ENCODE measurements at places on chromosomes 2 and 18.

DNA sequence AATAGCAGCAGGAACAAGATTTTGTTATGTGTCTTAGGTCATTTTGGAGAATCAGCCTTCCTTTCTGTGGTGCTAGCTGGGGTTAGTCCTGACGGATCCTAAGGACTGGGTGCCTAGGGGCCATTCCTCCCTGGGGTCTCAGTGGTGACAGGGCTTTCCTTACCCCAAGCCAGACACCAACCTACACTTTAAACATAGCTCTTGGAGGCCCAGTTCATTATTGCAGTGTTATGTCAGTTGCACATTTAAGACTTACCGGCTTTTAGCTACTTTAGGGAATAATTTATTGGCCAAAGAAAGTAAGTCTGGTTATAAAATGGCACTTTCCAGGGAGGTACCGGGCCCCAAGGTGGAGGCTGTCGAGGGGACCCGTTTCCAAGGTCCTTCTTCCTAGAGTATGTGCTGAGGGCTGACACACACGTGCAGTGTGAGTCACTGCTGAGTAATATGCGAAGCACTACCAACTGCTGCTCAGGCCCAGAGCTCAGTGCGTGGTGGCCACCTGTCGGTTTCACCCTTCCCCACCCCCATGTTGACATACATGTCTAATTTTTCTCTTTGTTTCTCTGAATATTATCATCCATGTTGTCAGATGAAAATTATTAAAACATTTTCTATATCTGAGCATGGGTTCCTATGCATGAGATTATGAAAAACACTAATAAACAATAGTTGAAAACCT lies 37.0 kb upstream of the GRHL1 start:
- no peak for DNase-seq

DNA sequence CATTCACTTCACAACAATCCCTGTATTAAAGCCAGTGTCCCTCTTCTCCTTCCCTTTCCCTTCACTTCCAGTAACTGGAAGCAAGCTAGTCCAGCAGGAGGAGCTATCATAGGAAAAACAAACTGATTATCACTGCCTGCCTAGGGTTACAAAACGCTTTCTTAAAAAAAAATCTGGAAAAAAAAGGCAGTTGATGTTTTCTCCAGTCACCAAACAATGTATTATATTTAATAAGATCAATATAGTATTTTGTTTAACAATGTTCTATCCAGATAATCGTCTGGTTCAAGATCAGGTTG lies 78.8 kb upstream of the ITGB6 start:
- no peak for DNase-seq

DNA sequence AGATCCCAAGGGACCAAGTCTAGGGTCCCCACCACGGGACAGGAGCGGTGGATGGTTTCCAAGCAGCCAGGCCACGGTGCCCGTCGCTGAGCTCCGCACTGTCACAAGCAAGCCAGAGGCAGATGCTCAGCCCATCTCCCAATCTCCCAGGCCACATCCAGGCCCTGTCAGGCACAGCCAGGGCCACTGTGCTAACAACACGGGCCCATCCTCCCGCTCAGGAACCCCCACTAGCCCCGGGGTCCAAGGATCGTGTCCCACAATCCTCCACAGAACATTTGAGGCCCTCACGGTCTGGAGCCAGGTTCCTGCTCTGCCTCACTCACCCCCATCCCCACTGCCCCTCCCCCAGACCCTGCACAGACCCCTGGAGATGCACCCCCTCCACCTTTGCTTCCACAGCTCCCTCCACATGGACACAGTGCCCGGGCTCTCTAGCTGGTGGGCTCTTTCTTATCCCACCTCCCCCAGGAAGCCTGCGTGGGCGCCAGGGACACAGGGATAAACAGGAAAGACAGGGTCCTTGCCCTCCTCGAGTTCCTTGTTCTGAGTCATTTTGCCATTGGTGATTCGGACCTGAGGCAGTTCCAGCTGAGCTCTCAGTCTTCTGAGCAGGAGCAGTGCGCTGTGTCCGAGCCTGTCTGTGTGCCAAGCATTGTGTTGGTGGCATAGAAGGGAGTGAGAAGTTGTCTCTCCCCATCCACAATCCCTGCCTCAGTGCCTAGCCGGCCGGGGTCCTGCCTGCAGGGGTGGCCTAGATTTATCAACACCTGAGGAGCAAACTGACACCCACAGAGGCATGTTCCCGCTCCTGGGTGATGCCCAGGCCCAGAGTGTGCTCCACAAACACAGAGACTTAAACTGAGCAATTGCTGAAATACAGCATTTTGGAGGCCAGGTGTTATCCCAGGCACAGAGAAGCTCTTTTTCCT lies 7.0 kb downstream of the CROCC2 start:
- DNase-seq, result no peak

DNA sequence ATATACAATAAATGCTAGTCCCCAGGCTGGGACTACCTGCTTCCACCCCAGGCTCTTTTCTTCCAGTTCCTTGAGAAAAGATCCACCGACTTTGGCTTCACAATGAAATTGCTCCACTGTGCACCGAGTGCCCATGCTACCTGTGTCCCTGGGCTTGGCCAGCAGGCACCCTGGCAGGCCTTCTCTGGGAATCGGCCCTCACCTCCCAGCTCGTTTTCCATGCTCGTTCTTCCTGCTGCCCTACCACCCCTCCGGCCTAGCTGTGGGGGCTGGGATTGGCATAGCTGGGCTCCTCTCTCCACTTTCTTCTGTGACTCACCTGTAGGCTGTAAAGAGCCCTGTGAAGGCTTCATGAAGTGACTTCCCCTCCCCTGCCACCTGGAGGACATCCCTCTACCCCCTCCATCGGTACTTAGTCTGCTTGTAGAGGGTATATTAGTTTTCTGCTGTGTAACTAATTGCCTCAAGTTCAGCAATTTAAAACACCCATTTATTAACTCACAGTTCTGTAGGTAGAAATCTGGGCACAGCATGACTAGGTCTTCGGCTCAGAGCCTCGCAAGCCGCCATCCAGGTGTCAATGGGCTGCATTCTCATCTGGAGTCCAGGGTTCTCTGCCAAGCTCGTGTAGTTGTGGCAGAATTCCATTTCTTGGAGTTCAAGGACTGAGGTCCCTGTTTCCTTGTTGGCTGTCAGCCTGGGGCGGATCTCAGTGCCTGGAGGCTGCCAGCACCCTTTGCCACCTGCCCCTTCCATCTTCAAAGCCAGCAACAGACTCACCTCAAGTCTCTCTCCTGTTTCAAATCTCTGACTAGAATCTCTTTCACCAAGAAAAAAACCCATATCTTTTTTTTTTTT lies 57.6 kb downstream of the DPYSL5 start:
- DNase-seq, result no peak

- no peak for DNase-seq
Observed at GRCh38 chr18:35693829-35694228, 112.3 kb downstream of the GALNT1 start.

DNA sequence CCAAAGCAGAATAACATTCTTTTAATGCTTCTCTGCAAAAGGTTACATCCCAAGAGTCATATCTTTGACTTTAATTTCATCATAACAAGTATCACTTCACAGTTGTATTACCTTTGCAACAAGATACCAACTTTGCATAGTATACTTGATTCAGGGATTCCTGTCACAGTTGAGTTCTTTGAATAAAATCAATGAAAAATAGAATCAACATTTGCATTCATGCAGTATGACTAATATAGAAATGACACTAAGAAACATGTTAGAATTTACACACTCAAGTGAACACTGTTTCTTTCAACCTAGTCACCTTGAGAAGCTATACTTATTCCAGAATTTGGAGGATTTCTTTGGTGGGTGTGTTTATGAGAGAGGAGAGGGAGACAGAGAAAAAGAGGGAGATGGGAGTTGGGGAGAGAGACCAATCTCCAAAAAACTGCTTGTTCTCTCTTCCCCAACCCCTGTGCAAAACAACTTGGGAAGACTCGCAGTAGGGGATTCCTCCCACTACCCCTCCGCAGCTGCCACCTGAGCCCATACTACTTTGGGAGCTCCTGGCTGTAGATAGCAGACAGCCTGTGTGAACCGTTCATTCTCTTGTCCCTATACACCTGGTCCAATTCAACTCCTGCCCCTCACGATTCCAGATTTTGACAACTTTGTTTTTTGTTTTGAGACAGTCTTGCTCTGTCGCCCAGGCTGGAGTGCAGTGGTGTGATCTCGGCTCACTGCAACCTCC lies 57.7 kb downstream of the PELI1 start:
- no peak for DNase-seq

DNA sequence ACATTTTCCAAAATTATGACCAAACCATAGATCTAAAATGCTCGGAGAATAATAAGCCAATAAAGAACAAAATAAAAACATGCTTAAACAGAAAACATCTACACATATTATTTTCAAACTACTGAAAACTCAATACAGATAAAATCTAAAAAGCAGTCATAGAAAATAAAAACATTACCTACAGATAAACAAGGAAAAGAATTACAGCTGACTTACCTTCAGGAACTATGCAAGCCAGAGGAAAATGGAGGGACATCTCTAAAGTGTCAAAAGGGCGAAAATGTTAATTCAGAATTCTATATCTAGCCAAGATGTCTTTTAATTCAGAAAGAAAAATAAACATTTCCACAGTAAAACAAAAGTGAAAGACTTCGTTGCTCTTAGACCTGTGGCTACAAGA lies 112.9 kb upstream of the GYPC start:
- no peak for DNase-seq

DNA sequence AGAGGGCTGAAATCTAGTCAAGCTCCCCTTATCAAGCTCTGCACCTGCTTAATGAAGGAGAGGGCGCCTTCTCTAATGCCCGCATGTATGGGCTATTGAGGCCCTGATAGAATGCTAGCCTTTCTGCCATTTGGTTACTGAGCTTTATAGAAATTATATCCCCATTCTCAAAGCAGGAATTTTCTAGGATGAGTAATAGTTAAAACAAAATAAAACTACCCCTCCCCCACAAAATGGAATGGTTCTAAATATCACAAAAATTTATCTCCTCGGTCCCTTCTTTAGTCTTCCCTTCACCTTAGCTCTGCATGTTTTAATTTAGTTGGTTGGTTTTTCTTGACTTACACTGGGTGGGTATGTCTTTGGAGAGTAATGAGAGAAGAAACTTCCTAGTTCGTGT lies 37.7 kb downstream of the CD28 start:
- DNase-seq, result no peak

GRCh38 chr18:59697236-59697932 lies at the start of gene CCBE1:
CCBE1 (minus strand) TSS chr18:59697423.
- peak; percentile 12 for DNase-seq

DNA sequence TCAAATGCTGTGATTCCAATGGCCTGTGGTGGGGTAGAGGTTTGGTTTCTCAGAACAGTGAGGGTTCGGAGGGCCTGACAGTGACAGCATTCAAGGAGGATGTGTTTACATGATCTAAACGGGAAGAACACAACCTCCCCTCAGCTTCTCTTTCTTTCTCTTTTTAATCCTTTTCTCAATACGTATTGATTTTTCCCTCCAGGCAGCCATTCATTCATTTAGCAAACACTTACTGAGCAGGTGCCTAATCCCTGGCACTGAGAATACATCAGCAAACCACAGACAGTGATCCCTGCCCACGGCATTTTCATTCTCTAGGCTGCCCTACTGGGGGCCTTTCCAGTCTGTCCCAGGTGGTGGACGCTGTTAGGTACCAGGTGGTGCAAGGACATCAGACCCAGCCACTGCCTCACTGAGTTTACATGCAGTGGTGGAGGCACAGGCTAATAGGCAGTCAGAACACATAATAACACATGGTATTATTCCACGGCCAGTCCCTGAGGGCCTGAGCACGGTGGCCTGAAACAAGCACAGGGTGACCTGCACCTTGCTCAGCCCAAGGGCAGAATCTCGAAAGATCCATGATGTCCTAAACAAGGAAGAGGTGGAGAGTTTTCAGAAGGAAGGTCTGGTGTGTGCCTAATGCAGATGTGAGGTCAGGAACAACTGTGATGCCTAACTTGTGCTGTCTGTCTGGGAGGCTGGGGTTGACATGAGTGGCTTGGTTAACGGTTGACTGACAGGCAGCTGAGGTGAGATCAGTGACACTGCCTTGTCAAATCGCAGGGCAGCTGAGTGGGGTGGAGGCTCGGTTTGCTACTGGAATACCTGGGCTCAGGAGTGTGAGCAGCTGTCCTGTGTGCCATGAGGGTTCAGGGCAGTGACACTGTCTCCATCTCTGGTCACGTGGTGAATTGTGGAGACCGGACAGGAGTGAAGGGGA lies 785.5 kb upstream of the HS6ST1 start:
- DNase-seq, result no peak

GRCh38 chr18:55576001-55576400 lies 12.0 kb downstream of the TCF4 start:
- DNase-seq, result no peak

GRCh38 chr2:8488001-8488738 lies 193.7 kb upstream of the ID2 start:
- no peak for DNase-seq

DNA sequence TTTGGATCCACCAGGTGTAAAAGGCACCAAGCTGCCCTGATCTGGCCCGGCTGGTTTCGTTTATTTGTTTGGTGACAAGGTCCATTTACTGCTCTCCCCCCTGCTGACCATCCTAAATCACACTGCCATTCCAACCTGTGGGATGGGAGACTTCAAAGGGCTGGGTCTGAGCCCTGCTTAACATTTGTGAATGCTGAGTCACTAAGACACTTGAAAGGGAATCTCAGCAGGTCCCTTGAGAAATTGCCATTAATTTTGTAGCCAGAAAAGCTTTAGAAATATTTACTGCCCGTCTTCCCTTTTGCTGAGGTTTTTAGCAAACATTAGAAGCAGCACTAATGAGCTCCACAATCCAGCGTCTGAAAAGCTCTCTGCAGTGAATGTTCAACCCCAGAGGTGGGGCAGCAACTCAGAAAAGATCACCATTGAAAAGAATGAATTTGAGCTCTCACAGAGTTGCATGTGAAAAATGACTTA lies 133.8 kb downstream of the ARL4C start:
- no peak for DNase-seq

DNA sequence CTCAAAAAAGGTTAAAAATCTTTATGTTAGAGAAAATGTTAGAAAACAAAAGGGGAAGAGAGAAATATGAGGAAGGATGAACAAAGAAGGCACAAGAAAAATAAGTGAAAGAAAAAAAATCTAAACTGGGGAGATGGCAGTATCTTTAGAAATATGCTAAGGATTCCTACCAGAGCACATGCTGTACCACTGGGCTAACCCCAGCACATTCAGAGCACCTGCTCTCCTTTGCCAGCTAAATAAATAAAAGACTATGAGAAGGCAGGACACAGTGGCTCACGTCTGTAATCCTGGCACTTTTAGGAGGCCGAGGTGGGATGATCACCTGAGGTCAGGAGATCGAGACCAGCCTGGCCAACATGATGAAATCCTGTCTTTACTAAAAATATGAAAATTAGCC lies 92.2 kb upstream of the CDKL4 start:
- DNase-seq, result no peak

GRCh38 chr18:56330366-56331110 lies 307.9 kb downstream of the TXNL1 start:
- DNase-seq, result no peak

Data from DMS 273 treated with DMSO at 0.1 percent for 48 hours (cell line).